Coronary artery (tissue), 2 donors: ENCODE measurements at places on chromosomes 13 and 19.

- DNase-seq = no peak
Observed at GRCh38 chr13:39836038-39836437, 180.6 kb downstream of the COG6 start.

GRCh38 chr19:39679791-39680168 lies 24.1 kb downstream of the LGALS16 start:
- DNase-seq = no peak

- no peak for DNase-seq
Observed at GRCh38 chr13:30551189-30551588, 66.5 kb upstream of the USPL1 start.

GRCh38 chr19:17577457-17578097 lies 22.1 kb downstream of the COLGALT1 start:
- DNase-seq = no peak

DNA sequence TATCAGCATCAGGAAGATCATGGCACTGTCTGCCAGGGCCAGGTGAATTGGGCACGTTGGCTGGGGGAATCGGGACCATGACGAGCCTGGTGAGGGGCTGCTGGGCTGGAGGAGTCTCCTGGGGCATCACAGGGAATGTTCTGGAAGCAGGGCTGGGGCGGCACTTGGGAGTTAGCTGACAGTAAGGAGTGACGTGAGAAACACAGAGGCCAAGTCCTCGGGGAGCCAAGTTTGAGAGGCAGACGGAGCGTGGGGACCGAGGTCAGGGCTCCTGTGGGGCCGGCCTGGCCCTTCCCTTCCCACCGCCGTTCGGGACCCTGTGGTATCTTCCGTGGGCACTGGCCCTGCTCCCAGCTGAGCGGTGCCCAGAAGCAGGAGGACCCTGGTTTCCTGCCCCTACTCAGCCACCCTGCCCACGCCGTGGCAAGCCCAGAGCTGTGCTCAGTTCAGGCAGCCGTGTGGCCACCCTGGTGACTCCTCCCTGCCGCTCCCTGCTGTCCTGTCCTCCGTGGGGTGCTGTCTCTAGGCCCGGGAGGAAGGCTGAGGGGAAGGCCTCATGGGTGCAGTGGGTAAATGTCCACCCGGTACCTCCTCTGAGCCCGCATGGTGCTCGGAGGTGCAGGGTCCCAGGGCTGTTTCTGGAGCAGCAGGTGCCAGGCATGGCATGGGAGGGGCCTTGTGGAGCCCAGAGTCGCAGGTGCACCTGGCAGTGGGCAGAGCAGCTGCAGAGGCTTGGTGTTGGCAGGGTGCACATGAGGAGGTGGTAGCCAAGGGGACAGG lies 25.2 kb downstream of the CRTC1 start:
- no peak for DNase-seq

- no peak for DNase-seq
Observed at GRCh38 chr19:5436106-5436947, 18.9 kb upstream of the ZNRF4 start.

GRCh38 chr19:1648920-1649541 lies 3.4 kb downstream of the TCF3 start:
- DNase-seq = no peak

- no peak for DNase-seq
Observed at GRCh38 chr13:106513025-106513983, 22.2 kb downstream of the EFNB2 start.

GRCh38 chr13:99559560-99559959 lies 58.3 kb downstream of the TM9SF2 start:
- no peak for DNase-seq

DNA sequence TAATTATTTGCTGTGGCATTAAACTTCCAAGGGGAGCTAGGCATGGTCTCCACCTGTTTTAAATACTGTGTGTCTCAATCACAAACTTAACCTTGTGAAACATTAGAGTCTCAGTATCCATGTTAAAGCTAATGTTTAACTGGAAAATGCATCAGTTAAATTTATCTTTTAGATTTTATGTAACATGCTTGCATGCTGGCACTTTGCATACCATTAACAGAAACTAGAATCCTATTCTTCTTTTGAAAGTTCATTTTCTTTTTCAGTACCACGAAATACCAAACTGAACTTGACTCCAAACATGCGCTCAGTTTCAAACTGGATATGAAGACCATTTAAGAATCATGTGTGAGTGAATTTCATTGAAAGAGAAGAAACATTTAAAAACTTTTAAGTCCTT lies 328.9 kb upstream of the SLC10A2 start:
- no peak for DNase-seq

DNA sequence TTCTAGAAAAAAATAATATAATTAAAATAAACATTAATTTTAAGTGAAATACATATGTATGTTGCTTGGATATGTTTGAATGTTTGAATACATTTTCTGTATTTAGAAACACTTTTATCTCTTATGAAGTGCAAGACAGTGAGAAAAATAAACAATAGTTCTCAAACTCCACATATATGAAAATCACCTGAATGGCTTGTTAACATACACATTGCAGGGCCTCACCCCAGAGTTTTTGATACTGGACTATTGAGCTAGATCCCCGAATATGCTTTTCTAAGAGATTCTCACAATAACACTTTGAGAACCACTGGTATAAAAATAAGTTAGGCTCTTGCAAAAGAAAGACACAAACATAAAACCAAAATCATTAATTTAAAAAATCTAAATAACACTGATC lies 1570.3 kb upstream of the PRR20A start:
- DNase-seq = no peak

DNA sequence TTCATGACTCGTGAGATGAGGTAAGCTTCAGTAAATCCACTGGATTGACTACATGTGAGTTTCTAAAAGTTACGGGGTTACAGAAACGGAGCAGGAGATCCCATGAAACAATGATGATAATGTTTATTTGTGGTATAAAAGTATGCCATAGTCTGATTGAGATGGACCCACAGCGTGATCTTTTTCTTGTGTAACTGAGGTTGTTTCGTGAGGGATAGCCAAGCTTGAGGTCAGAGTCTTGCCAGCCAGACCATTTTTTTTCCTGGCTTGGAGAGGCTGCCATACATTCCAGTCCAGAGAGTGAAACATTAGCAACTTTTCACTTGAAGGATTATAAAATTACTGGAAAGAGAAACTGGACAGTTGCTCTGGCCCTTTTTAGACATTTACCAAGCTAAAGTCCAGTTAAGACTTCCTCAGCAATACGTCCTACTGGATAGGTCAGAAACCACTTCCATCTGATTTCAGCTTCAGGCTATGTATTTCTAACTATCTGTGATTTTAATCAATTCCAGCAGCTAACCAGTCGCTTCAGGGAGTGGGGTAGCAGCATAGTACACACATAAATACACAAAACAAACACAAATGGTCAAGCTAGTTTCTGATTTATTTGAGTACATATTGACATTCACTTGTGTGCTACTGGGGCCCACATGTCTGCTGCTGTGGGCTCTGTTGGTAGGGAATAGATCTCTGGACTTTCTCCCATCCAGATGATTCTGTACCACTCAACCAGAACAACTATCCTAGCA lies 194.6 kb downstream of the POSTN start:
- no peak for DNase-seq

GRCh38 chr13:72998012-72998411 lies 60.8 kb upstream of the KLF5 start:
- DNase-seq = no peak

- DNase-seq = no peak
Observed at GRCh38 chr19:289651-290371, 1.4 kb downstream of the PLPP2 start.

- peak; percentile 83 for DNase-seq
Observed at GRCh38 chr13:41456768-41457588, at the start of gene RGCC. RGCC (plus strand) TSS chr13:41457550; CDS start chr13:41457708, 158 bp downstream.

DNA sequence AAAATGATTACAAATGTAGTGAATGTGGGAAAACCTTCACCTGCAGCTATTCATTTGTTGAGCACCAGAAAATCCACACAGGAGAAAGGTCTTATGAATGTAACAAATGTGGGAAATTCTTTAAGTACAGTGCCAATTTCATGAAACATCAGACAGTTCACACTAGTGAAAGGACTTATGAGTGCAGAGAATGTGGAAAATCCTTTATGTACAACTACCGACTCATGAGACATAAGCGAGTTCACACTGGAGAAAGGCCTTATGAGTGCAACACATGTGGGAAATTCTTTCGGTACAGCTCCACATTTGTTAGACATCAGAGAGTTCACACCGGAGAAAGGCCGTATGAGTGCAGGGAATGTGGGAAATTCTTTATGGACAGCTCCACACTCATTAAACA lies 9.2 kb downstream of the ZNF548 start:
- DNase-seq = no peak

DNA sequence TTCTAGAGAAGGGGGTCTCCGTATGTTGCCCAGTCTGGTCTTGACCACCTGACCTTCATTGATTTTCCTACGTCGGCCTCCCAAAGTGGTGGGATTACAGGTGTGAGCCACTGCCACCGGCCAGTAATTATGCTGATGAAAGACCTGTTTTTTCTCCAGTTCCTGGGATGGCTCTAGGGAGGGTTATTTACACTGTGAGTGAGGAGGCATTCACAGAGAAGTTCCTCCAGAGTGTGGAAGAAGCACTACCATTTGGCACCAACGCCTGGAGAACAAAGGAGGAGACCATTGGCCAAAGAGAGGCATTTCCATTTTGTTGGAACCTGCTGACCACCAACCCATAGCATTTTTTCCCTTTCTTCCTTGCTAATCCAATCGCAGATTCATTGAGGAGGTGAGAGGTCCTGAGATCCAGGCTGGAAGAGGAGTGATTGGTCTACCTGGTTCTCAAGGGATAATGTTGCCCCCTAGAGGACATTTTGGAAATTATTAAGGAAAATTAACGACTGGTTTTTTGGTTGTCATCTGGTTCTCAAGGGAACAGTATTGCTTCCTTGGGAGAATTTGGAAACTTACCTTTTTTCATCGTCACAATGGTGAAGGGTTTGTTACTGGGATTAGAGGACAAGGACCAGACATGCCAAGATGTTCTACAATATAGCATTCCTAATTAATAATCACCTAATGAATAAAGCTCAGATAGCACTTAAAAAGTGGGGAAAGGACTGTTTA lies 5.5 kb upstream of the SAE1 start:
- DNase-seq = no peak

- DNase-seq = no peak
Observed at GRCh38 chr13:76461484-76461883, 424.7 kb downstream of the KCTD12 start.

DNA sequence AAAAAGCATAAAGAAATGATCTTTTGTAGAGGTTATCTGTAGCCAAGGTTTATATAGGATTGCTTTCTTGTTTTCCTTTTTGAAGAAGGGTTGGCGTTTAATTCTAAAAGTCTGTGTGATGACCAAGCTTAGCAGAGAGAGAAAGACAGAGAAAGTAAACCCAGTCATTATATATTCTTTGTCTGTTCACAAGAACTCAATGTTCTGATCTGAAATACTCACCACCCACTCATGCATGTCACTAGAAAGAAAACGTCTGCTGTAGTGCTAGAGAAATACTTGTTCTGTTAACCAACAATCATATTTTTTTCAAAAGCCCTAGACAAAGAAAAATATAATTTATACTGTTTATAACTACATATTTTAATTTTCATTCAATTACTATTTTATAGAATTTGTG lies 173.7 kb upstream of the SLITRK5 start:
- no peak for DNase-seq

- no peak for DNase-seq
Observed at GRCh38 chr13:105316731-105317130, 1218.7 kb downstream of the EFNB2 start.
